ENCODE measurements at places on chromosomes 1 and 21.

DNA sequence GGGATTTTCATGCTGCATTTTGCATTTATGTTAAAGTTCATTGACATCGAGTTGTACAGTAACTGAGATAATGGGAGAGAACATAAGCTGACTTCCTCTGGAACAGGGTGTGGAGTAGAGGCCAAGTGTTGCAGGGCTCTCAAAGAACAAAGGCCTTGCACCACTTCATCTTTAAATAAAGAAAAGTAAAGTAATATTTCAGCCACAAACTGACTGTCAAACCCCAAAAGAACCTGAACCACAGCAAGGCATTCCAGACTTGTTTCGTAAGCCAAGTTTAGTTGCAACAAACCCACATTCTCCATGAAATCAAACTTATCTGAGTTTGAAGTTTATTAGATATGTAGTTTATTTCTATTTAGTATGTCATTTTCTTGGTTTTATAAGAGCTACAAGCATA lies 19.1 kb upstream of the HMGCS2 start:
- no peak for DNase-seq

- DNase-seq: no peak
Measured at GRCh38 chr1:199834711-199835110, 192.8 kb upstream of the NR5A2 start.

- DNase-seq: no peak
Measured at GRCh38 chr1:172883844-172884243, 166.9 kb downstream of the TNFSF18 start.

DNA sequence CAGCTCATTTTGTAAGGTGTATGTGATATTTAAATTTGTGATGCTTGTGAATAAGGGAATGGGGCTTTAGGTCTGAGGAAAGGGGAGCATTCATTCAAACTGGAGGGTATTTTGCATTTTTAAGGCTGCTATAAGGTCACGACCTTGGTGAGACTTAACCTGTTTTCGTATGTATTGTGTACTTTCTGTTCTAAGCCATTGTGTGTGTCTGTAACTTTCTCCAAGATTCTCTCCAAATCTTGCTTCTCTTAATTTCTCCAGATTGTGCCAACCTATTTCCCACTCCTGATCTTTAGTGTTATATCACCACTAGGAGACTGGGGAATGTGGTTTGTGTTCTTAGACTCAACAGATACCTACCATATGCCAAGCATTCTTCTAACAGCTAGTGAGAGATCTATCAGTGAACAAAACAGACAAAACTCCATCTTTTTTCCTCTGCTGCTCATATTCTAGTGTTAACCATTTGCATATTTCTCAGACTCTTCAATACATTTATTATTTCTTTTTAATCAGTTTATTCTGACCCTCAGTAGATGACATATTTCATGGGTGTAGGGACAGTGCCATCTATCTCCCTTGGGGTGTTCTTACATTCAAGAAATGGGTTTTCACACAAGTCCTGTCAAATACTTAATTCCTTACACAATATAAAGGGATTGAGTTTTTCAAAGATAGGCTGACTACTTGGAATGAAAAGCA lies 27.5 kb downstream of the ATP1B1 start:
- DNase-seq: no peak

- no peak for DNase-seq
Measured at GRCh38 chr21:29477941-29478340, 179.2 kb downstream of the BACH1 start.

DNA sequence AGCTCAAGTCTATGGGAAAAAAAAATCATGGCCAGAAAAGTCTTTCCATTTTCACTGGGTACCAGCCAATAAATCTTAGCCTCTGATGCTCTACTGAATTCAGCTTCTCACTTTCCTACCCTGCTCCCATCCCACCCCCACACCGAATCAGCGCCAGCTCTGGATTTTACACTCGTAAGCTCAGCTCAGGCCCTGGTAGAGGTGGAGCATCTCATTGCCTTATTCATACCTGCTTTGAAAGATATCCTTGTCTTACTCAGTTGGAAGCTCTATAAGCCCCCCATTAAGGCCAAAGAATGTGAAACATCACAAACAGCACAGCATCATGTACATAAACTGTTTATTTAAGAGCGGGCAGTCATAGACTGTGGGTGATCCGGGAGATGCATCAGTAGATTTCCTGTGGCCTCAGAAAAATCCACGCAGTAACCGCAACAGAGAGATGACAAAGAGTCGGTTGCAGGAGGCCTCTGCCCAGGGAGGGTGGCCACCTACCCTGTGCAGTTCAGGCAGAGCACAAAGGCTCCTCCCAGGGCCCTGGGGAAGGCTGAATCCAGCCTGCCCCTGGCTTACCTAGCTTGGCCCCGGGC lies 36.4 kb upstream of the ETS2 start:
- DNase-seq: no peak

- no peak for DNase-seq
Measured at GRCh38 chr21:17444828-17445227, 68.0 kb upstream of the CXADR start.

- no peak for DNase-seq
Measured at GRCh38 chr1:68442822-68443556, 6.8 kb downstream of the RPE65 start.

DNA sequence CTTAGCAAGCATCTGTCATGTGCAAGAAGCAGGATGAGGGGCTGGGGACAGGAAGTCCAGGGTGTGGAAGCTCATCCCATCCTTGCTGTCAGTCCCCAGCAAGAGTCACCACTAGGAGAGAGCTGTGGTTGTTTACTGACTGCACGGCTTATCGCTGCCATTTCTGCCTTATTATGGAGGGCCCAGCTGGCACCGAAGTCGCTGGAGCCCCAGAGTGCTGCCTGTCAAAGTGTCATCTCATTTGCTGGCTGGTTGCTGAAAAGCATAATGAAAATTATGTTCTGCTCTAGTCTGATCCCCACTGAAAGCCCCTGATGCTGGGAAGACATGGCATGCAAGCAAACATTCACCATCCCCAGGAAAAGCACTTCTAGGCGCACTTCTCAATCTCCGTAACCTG lies 642.7 kb downstream of the NPHP4 start:
- DNase-seq: no peak

- peak; percentile 62 for DNase-seq
Measured at GRCh38 chr1:206803221-206803730, 31.0 kb upstream of the IL10 start.

GRCh38 chr1:159979257-159979656 lies 25.2 kb upstream of the SLAMF9 start:
- DNase-seq: no peak

- no peak for DNase-seq
Measured at GRCh38 chr1:243316366-243316989, 60.6 kb downstream of the SDCCAG8 start.

DNA sequence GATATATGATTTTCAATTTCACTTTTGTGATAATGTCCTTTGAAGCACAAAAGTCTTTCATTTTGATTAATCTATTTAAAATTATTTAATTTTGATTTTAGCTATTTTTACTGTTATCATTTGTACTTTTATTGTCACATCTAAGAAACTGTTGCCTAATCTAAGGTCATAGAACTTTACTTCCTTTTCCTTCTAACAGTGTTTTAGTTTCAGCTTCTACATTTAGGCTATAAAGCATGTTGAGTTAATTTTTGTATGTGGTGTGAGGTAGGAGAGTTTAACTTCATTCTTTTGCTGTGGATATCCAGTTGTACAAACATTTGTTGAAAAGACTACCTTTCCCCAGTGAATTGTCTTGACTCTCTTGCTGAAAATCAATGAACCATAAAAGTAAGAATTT lies 204.5 kb downstream of the TM2D1 start:
- DNase-seq: no peak

GRCh38 chr1:182163821-182164223 lies 102.3 kb upstream of the ZNF648 start:
- no peak for DNase-seq

GRCh38 chr21:45996311-45997204 lies 15.0 kb downstream of the COL6A1 start:
- DNase-seq: no peak

DNA sequence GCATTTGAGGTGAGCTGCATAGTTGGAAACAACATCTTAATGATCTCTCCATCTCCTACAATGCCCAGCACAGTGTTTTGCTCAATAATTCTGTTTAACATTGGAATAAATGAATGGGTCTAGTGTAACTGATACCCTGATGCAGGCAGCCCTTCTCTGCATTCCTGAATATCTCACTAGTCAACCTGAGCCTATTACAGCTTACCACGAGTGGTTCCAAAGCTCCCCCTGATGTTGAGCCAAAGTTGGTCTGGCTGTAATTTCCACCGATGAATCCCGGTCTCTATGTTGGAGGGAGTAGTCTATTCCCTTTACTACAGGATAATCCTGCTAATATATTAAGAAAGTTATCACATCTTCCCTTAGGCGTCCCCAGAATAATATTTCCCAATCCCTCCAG lies 63.8 kb downstream of the ZBTB18 start:
- no peak for DNase-seq

GRCh38 chr1:111030590-111030989 lies 66.9 kb upstream of the LRIF1 start:
- DNase-seq: peak; percentile 51

DNA sequence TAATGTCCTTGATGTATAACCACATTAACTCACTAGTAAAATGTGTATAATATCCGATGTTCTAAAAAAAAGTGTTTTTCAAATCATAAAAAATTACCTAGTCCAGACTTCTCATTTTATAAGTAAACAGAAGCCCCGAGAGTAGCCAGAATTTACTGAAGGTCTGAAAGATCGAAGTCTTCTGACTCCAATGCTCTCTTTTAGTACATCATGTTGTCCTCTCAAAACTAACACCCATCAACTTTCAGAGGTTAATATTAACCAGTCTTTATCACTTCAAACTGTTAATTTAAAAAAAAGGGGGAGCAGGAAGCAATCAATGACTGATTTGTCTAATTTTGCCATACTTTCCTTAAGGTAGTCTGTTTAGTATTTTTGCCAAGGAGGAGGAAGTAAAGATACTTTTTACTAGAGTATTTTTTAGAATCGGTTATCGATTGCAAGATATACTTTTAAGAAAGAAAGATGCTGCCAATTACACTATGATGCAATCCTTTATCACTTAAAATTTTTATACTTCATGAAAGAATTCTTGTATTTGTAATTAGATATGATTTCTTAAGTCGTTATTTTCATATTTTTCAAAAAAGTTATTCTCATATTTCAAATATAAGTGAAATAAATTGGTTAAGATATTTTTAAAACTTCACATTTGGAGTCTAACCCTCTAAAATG lies 25.5 kb downstream of the CCDC18 start:
- no peak for DNase-seq

GRCh38 chr1:9069326-9070100 lies at the start of gene SLC2A5:
Gene SLC2A5, minus strand, starts transcription at chr1:9069635. Its CDS starts 99 bp downstream, at chr1:9069536.
- no peak for DNase-seq

GRCh38 chr21:36854391-36854790 lies 112.1 kb downstream of the HLCS start:
- DNase-seq: no peak

- no peak for DNase-seq
Measured at GRCh38 chr21:17053321-17053720, 459.5 kb upstream of the CXADR start.

- DNase-seq: no peak
Measured at GRCh38 chr1:67041841-67042503, 12.0 kb downstream of the SLC35D1 start.

DNA sequence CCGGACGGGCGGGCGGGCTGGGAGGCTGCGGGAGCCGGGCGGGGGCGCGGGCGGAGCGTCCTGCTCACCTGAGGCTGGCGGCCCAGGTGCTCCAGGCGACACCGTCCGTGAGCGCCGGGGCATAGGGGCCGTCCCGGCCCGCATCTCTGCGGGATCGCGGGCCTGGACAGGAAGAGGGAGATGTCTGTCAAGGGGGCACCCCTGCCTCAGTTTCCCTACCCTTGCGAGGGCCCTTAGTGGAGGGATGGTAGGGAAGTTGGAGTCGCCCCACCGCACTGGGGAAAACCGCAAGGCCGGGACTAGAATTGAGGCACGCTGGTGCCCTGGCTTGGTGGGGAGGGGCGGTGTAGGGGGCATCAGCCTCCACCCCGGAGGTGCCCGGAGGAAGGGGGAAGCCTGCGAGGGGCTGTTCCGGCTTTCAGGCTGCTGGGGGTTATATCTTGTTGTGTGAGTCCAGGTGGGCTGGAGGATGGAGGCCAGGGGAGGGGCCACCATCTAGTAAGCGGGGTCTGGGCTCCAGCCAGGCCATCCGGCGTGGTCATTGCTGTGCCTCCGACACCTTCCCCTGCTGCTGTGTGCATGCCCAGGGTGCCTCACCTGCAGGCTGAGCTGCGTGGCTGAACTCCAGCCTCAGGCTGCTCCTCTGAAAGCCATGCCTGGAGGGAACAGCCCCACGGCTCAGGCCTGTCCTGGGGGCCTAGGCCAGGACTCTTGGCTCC lies 580 bp downstream of the VWA1 start:
- no peak for DNase-seq

DNA sequence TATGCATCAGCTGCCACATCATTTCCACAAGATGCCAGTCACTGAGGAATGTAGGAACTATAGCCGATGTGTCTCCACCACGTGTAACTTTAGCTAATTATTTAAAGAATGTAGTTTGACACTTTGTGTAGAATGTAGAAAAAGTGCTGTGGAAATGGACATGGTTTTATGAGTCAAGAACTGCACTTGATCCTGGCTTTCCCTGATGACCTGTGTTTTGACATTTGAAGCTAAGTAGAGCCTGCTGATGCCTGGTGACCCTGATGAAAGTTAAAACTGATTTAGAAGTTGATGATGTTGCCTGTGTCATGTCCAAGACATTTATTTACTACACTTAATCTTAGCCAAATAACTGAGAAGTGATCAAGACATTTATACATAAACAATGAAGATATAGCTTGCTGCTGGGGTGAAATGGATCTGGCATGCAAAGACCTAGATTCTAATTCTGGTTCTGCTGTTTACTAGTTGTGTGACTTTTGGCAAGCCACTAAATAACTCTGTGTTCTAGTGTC lies 4.4 kb upstream of the OSBPL9 start:
- DNase-seq: no peak

DNA sequence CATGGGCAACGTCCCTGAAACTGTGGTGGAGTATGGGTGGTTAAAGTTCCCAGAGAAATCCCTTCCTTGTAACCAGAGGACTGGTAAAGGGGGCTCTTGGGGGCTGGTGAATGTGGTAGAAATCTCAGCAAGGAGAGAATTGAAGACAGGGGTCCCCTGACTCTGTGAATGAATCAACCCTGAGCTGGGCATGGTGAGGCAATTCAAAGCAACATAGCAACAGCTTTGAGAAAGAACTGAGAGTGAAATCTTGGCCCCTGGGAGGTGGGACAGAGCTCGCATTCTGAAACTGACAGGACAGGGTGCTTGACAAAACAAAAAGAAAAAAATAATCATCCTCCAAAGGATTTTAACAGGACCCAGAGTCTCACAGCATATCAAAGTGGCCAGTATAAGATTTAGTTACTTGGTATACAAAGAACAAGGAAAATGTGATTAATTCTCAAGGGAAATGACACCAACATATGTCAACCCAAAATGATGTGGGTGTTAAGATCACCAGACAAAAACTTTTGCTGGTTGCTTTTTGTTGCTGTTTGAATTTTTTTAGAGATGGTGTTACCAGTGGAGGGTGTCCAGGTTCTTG lies 11.7 kb upstream of the SUMO3 start:
- no peak for DNase-seq

GRCh38 chr1:228096416-228097332 lies 6.5 kb downstream of the C1orf35 start:
- DNase-seq: no peak

Measured in stimulated activated CD4-positive, alpha-beta T cell treated with anti-CD3 and anti-CD28 coated beads, Interleukin-1b, Interleukin-23, amount 100 ng/mL, for 4 hours (primary cell).